ENCODE measurements at places on chromosomes 12 and 14.

- DNase-seq: no peak
Observed at GRCh38 chr12:105574056-105574715, 243.7 kb downstream of the C12orf75 start.

DNA sequence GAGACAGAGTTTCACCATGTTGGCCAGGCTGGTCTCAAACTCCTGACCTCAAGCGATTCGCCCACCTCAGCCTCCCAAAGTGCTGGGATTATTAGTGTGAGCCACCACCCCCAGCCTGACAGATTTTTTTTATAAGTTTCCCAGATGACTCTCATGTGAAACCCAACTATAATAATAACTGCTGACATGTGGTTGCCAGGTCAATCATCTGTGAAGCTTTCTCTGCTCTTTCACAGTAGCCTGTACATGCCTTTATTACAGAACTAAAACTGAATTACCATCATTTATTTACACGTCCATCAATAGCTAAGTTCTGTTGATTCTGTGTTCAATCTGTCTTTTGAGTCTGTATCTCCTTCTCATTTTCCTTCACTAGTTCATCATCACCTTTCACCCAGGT is 218.5 kb downstream of the RPS29 start:
- no peak for DNase-seq

DNA sequence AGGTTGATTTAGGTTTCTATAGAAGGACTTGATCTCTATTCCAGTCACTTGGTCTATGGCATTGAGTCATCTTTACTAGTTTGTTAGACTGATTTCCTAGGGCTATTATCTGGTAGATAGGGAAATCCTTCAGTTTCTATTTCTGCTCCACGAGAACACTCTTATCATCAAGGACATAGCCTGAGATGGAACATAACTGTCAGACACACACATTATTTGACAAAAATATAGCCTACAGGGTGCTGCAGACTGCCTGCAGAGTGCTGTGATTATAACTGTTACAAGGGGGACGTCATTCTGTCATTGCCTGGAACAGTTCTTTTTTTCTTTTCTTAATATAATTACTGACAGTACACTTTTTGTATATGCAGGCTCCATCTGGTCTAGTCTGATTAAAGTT is 82.0 kb downstream of the TMEM117 start:
- DNase-seq: no peak

- DNase-seq: no peak
Observed at GRCh38 chr14:103700753-103701490, 14.3 kb downstream of the XRCC3 start.

Data from germinal center (tissue), 1 donor.